Kidney capillary endothelial cell (primary cell): ENCODE measurements at places on chromosomes 5 and 9.

- DNase-seq = no peak
Observed at GRCh38 chr9:17588941-17589340, 10.1 kb downstream of the SH3GL2 start.

DNA sequence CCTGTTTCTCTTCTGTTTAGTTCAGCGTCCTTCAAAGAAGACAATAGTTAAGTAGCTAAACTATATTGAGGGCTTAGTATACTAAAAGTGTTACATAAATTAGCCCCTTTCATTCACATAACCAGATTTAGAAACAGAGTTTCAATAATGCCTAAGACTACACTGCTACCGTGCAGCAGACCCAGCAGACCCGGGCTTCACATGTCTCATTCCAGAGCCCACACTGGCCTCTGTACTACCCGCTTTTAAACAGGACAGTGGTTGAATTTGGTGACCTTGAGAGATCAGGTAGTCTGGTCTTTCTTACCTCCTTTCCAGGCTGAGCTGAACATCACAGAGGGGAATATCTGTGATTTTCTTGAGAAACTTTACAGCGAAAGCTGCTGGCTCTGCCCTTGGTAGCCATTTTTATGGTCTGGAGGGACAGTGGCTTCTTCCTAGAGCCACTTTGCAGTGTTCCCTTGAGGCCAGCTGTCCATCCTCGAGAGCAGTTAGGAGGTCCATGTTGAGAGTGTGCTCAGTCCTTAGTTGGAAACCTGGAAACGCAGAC is 56.5 kb downstream of the SLC22A5 start:
- no peak for DNase-seq

- no peak for DNase-seq
Observed at GRCh38 chr5:169744336-169744735, 107.3 kb downstream of the DOCK2 start.

- no peak for DNase-seq
Observed at GRCh38 chr5:58016358-58016757, 443.5 kb downstream of the PLK2 start.
